ENCODE measurements at places on chromosomes 3 and 15.

- DNase-seq, result no peak
These were observed 144.2 kb upstream of the ANKRD28 start for GRCh38 chr3:15941958-15942357.

DNA sequence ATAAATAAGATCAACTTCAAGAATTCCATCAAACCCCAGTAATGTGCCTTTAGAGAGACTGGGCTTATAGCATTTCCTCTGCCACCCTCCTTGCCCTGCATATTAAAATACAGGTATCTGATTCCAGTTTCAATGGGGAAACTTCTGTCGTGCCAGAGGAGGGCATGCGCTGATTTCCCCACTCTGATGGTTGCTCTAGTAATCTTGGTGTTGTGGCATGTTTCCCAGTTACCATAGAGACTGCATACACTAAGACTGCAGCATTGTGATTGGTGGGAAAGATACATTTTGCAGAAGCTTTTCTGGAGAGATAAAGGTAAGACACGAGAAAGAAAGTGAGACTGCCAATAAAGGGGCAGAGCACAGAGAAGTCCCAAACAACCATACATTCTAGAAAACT, 225.6 kb downstream of the TIGIT start:
- no peak for DNase-seq

DNA sequence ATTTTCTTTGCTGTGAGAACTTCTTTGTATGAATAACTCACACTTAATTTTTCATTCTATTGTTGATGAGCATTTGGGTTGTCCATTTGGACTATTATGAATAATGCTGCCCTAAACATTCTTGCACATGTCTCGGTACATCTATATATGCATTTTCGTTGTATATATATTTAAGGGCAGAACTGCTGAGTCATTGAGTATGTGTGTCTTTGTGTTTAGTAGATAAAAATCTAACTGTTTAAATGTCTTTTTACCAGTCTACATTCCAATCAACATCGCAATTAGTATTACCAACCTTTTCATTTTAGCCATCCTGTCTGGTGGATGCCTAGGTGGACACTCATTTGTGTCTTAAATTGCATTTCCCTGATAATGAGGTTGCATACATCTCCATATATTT, 144.4 kb downstream of the UACA start:
- DNase-seq, result no peak

DNA sequence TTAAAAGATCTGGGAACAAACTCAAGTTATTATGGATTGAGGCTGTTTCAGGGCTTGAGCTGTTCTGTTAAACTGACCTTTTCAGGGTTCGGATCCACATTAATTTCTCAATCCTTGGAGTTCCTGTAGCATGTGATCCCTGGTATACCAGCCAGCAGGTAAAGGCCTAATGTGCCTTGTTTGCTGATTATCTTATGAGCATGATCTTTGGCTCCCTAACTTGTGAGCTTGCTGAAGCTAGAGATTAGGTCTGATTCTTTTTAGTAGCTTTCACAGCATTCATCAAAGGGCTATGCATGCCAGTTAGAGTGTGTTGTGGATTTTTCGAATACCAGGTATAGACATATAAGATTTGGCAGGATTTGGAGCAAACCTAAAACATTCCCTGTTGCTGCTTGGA, 10.3 kb downstream of the CORO2B start:
- DNase-seq, result no peak

DNA sequence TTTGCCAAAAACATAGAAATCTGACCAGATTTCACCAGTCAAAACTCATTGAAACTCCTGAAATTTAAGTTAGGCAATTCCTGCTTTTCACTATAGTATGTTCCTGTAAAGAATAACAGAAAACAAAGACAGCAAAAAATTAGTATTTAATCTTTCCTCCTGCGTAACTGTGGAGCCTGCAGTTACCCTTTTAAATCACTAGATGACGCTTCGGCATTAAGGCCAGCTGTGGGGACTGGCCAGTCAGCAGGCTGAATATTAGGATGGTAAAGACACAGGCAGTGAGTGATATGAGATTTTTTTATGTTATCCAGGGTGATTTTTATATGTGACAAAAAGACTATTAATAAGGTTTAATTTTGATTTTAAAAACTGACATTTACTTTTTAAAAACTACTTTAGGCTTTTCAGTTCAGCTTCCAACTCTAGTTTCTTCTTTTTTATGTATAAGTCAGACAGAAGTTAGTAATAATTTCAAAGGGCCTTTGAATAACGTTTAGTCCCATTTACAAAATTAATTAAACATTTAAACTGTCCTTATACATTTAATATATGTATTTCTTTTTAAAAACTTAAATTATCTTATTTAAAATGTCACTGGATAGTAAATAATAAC, 165.1 kb downstream of the PPM1L start:
- peak; percentile 53 for DNase-seq

DNA sequence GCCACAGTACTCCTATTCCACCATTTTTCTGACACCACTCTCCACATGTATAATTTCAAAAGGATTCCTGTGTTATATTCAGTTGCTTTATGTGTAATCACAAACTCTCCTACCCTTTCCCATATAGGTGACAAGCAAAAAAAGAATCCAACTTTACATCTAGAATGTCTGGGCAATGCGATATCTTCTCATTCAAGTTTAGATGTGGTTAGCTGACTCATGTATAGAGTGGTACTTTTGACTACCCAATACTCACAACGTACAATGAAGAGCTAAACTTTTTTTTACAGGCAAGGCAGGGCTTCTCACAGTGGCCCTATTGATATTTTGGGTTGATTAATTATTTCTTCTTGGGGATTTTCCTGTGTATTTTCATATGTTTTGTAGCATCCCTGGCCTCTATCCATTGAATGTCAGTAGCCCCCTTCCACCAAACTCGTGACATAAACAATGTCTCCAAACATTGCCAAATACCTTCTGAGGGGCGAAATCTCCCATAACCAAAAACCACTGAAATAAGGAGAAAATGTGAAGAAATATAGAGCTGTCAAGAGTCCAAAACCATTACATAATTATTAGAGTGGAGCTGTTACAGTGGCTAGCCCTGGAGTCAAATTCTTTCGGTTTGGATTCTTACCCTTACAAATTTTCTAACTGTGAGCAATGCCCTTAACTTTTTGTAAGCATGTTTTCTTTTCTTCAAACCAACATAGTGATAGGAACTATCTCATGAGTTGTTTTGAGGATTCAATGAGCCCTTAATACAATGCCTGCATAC, 342.6 kb downstream of the NSUN3 start:
- DNase-seq, result no peak

Data from NCI-H146 (cell line).